ENCODE measurements at places on chromosomes 4 and X.

GRCh38 chrX:107758231-107758766 is 17.3 kb downstream of the TSC22D3 start:
- DNase-seq = no peak

DNA sequence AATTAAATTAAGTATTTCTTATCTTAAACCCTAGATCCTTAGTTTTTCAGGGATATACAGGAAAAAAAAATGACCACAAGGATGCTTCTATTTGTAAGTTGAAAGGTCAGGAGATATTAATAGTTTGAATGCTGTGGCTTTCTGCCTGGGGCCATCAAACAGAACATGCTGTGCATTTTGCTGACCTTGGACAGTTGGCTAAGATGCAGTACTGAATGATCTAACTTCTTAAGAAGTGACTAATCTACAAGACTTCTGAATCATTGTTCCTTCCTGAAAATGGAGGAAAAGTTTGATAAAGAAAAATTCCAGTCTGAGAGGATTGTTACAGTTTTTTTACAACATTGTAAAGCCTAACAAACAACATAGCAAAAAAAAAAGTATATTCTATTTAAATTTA is 237.8 kb upstream of the JADE1 start:
- peak; percentile 72 for DNase-seq

DNA sequence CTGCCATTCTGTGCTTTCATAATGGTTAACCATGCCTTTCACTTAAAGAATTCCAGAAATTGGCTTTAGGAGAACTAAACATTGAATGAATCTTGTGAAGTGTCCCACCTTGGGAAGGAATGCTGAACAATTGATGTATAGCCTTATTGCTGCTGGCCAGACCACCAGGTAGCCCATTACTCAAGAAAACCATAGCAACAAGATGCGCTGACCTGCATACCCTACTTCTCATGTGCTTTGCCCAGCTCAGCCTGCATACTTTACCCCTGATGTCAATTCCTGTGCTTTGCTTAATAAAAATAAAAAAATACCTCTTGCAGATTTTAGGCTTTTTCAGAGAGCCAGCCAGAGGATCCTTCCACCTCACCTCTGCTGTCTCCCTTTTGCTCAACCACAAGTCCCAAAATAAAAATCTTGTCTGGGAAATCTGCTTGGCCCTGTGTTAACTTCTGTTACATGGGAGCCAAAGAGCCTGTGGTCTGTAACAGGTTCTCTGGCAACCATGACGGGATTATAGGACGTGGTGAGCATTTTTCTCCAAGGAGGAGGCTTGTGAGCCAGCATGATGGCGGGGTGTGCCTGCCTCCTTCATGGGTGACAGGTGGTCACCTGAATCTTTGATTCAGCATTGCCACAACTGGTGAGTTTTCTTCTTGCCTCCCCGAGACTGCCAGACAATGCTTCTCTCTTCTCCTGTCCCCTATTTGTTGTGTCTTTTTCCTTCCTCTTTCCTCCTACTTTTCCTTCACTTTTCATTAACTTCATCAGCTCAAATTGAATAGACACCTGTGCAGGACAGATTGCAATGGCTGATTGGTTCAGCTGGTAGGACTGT is 106.8 kb downstream of the ARSJ start:
- no peak for DNase-seq

DNA sequence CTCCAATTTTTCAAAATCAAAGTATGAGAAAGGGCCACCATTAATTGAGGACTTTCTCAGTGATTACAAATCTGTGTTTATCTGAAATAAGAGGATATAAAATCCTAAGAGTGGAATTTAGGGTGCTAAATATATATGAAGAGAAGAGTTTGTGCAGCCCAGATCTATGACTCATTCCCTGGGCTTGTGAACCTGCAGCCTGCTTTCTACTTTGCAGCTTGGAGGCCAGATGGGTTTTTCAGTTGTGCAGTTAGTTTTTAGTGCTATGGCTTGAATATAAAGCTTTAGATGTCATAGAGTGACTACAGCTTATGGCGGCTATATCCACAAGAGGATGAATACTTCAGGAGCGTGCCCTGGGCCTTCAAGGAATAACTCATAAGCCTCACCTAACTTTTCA is 1391.1 kb downstream of the FSTL5 start:
- no peak for DNase-seq

DNA sequence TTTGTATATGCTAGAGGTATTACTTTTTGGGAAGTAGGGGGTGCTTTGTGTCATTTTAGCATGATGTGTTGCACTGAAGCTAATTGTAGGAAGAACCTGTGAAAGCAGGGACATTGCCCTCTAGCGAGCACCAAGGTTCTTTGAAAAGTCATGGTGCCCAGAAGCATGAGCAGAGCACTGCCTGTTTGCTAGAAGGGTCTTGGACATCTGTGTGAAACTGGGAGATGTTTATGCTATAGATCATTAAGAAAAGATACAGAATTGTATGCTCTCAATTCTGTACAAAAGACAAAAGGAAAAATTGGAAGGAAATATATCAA is 14.7 kb downstream of the GRPR start:
- no peak for DNase-seq

- DNase-seq = no peak
These were observed 51.5 kb downstream of the SLC9A7 start for GRCh38 chrX:46707274-46707965.

Data from AG09319 (cell line).